Mesenteric fat pad (tissue), 1 donor: ENCODE measurements at places on chromosomes 4 and X. TPM values are rescaled to one million over a fixed set of nuclear protein-coding genes. Genes with fewer than 3 reads are reported as not detected.

Gene TECRL
- not detected for total RNA-seq

DNA sequence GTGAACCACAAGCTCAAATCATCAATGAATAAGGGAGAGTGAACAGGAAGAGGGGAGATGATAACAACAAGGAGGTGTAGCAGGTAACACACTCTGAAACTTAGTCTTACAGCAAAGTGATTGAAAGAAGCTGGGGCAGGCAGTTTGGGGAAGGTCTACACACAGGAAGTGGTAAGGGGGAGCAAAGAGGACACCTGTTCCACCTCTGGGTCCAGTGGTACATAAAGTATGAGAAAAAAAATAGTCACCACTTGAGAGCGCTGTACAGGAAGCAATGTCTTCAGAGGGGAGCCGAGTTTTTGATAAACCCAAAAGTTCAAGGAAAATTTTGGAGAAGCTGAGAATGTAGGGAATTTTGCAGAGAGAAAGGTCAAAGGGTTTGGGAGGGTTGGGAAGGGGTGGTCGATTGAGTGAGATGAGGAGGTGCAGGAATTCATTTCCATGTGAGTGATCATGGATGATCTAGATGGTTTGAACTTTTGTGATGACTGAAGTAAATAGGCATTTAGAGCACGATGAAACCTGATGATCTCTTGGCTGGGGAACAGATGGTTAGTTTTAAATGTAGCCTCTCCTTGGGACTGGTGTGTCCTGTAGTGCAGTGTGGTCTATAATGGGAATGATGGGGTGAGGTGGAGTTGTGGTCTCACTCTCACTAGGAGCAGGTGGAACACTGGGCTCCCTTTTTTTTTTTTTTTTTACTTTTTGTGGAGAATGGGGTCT, 142.0 kb downstream of the RBMX2 start:
- DNase-seq, result no peak

DNA sequence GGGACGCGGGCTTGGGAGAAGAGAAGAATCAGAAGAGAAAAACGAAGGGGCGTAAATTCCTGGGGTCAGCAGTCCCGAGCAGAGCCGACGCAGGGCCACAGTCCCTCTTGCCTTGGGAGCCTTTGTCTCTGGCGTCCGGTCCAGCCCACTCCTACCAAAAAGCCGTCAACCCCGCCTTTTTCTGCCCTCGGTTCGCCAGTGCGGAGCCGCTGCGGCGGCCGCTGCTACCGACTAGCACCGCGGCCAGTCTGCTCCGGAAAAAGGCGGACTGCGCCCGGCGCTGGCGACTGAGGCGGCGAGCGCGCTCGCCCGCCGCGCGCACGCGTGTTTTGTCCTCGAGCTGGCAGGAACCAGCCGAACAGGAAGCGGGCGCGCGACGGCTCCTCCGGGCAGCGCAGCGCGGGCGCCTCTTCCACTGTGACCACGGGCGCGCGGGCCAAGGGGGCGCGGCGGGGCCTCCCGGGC, 502 bp downstream of the HNRNPDL start:
- DNase-seq, result no peak

Gene KLHL34
- total RNA-seq, result 0.10 TPM

DNA sequence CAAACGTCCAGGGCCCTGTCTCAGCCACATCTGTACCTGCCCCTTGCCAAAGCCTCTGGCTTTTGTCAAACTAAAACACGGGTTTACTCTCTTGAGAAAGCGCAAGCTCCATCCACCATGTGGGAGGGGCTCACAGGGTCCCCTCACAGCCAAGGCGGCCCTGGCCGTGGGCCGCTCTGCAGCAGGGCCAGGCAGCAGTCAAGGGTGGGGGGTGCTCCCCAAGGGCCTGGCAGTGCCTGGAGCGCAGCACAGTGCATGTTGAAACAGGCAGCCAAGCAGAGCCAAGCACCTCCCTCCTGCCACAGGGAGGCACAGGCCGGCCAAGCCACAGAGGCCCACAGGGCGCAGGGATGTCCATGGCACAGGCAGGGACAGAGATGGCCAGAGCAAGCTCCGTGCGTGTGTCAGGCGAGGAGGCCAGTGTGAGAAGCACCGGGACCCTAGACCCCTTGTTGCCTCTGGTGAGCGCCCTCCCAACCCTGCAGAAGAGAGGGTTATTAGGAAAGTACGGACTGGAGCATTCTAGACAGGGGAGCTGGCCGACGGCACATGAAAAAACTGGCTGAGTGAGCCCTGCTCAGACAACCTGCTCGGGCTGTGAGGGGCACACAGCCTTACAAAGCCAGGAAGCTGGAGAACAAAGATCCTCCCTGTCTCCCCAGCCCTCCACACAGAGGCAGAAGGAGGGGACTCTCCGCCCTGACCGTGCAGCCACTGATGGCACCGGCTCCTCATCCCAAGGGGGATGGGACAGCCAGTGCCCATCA, 39.0 kb downstream of the FAM53A start:
- DNase-seq, result no peak
